ENCODE measurements at places on chromosomes 3 and 15.

DNA sequence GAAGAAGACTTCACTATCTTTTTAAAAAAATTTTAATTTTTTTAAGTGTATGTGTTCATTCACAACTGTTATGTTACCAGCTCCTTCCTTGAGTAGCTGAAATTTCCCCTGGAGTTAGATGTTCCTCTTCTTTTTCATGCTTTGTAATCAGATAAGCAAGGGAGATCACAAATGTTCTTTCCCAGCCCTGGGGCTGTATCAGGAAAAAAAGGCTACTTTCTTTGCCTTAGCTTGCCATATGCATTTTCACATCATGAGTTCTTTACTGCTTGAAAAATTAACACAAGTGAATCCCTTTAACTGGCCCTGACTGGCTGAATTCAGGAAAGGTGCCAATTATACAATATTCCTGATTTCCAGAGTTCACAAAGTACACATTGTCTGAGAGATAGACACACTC lies 353.2 kb upstream of the ATP11B start:
- ATAC-seq, result no peak

- ATAC-seq, result no peak
These were observed 171.6 kb upstream of the NR2F2 start for GRCh38 chr15:96158938-96159337.

DNA sequence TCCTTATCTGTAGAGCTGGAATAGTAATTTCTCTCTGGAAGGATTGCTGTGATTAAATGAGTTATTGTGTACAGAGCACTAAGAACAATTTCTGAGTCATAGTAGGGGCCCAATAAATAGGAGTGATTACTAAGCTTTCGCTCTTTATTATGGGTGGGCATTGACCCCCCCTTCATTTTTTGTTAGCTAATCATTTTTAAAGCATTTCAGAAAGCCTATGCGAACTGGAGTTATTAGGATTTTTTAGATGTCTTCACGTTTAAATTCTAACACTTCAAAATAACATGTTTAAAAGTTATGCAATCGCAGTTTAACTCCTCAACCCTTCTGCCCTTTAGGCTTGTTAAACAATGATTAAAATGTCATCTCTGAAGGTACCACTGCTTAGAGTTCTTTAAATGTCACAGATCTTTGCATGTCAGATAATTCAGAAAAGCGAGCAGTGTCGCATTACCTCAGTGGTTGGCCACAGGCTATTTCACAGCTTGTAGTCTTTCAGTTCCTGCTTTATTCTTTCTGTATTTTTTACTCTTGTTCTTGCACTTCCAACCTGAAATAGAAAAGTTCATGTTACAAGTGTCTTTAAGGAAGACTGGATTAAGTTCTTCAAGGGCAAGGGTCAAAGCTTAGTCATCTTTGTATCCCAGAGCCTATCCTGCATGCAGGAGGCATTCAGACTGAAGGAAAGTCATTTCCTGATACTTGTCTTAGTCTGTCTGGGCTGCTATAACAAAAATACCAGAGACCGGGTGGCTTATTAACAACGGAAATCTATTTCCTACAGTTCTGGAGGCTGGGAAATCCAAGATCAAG lies 102.9 kb downstream of the FNDC3B start:
- peak; percentile 46 for ATAC-seq

- peak; percentile 31 for ATAC-seq
These were observed 13.1 kb downstream of the BSN start for GRCh38 chr3:49567406-49567805.

GRCh38 chr3:194443901-194444300 lies 42.9 kb downstream of the ATP13A3 start:
- ATAC-seq, result no peak
